ENCODE measurements at places on chromosomes 11 and 22.

- DNase-seq = no peak
Observed at GRCh38 chr11:40215556-40215955, 1243.9 kb downstream of the LRRC4C start.

DNA sequence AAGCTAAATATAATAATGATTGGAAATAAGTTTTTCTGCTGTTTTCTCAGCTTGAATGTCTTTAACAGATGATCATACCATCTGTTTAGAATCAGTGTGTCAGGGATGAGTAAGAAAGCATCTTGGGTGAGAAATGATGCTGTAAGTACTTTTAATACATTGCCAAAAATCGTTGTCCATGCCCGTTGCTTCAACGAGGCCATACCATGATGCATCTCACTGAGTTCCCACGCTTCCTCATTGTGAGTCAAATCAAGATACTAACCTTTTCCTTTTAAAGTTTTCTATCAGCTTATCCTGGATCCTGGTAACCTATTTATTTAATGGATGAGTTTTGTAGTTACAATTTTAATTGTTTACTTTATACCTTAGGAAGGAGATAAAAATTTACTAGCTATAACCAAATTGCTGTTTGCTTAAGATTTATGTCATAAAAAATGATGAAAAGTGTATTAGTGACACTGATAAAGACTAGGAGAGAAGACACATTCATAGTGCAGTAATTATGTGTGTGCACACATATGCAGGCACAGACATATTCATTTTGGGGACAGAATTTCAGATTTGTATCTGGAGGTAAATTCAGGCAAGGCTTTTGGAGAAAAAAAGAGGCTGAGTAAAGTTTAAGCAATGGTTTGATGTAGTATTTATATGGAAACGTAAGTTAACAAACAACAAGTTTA is 154.8 kb downstream of the UVRAG start:
- DNase-seq = no peak

- DNase-seq = no peak
Observed at GRCh38 chr22:32317524-32317923, 40.1 kb upstream of the RFPL3 start.

DNA sequence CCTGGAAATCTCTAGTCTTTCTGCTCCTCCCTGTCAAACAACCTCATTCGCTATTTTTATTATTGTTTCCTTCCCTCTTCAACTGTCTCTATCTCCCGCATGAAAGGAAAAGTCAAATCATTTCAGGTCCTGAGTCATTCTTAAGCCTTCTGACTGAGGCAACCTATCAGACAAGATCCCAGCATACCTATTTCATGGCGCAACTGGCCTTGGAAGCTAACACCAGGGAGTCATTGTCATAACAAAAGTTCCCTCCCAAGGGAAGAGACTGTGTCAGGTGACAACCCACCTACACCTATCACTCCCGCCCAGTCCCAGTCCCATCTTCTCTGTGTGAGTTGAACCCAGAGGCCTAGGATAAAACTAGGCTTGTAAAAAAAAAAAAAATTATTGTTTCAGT is 10.2 kb upstream of the ARHGAP42 start:
- DNase-seq = no peak

DNA sequence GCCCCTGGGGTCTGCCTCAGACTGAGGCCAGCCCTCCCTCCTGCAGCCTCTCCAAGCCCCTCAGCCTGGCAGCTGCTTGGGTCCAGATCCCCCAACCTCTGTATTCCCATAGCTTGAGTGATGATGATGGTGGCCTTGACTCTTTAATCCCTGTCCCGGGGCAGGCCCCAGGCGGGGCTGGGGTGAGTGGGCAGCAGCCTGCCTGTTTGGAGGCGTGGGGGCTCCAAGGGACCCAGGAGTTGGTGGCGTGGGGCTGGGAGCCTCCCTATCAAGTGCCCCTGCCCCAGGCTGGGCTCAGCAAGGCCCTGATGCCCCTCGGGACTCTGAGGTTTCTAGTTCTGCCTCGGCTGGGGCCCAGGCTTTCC is 22.5 kb downstream of the PPIL2 start:
- no peak for DNase-seq

DNA sequence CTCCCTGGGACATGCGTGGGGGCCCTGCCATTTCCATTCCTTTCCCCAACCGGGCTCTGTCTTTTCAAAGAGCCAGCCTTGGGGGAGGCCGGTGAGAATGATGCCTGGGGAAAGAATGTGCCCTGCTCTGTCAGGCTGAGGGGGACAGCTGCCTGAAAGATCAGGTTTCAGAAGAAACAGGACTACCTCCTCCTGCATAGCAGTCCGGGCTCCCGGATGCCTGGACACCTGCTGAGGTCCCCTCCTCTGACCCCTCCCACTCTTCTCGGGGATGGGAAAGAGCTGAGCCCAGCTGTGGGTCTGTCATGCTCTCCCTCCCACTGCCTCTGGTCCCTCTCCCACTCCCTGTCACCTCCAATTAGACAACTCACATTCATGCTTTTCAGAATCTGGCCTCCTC is 41.8 kb upstream of the CDON start:
- DNase-seq = no peak
